ENCODE measurements at places on chromosomes 5 and 9.

GRCh38 chr9:96279932-96280331 lies 22.0 kb downstream of the HSD17B3 start:
- no peak for DNase-seq

DNA sequence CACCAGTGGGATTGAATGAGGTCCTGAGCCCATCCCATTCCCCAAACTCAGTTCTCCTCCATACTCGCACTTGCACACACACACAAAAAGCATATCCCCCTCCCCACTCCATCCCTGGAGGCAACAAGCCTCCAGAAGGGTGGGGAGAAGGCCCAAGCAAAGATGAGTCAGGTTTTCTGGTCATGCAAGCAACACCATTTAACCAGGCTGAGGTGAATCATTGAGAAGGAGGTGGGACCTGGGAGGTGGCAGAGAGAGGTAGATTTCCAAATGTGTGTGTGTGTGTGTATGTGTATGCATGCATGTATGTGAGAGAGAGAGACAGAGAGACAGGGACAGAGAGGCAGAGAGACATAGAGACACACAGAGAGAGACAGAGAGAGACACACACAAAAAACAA lies 185.2 kb upstream of the TRIM32 start:
- DNase-seq = no peak

DNA sequence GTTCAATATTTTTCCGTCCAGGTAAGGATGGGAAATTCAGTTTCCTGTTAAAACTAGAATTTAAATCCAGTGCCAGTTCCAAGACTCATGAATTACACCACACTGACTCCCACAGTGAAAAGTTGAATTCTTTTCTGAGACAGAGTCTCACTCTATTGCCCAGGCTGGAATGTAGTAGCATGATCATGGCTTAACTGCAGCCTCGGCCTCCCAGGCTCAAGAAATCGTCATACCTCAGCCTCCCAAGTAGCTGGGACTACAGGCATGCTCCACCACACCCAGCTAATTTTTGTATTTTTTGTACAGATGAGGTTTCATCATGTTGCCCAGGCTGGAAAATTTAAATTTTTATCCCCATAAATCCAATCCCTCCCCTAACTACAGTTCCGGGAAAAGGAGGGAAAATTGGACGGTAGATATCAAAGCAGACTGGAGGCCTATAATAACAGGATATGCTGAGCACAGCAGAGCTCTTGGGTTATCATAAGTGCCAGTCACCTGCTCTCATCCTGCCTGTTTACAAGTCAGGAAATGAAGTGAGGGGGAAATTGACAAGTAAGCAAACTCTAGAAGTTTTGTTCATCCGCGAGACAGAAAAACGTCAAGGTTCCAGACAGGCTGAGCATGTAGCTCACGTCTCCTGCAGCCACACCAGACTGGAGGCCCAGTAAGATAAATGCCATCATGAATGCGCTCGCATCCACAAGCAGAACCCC lies 105.7 kb downstream of the UGCG start:
- no peak for DNase-seq

DNA sequence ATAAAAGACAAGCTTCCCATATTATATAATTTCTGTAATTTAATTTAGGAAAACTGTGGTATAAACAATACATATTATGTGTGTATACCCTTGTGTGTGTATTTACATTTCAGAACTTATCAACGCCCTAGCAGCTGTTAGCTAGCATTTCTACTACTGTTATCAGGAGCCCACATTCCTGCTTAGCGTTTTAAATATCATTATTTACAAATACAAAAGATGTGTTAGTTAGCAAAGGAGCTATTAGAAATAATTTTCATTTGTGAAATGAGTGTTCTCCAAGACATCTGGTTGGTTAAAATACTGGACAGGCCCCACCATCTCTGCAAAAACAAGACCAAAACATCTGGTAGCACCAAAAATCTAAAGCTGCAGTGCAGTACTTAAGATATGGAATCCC lies 48.0 kb downstream of the EPB41L4A start:
- DNase-seq = no peak

DNA sequence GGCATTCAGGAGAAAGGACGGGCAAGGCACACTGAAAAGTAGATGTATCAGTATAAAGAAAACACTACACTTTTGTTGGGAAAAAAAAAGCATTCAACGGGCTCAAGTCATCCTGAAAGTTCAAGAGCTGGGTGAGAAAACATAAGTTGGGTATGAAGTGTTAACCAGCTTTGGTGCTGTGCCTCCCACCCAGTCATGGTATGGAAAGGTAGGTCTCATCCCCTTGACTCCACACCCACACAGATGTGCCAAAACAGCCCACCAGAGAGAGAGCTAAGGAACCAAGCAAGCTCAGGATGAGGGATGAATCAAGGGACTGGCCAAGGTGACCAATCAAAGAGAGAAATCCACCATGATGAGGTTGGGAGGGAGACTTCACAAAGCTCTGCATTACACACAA lies 54.7 kb downstream of the ESM1 start:
- DNase-seq = no peak

DNA sequence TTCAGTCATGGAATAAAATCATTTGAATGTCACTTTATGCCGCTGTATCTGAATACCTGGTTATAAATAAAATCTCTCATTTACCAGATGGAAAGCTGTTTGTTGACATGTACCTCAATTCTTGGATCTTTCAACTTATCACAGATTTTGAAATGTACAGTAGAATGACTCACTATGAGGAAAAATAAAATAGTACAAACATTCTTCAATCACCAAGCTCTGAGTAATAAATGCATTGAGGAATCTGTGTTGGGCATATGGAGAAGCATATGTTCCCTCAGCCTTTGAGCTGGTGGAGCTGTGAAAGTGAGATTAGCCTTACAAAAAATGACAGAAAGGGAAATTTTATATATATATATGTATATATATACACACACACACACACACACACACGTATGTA lies 175.4 kb downstream of the KIAA0825 start:
- no peak for DNase-seq

DNA sequence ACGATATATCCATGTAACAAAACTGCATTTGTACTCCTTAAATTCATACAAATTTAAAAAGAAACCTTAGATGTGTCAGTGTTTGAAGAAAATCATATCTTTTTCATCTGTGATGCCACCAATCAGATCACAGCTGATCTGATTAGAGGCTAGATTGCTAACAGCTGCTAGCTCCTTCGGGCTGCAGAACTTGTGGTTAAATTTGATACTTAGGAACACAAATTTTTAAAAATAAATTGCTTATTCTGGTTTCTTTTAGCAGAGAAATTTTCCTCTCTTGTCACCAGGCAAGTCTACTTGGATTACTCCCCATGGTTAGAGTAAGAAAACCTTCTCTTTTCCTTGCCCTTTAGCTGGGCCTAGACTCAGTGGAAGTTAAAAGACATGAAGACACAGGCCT lies 94.6 kb upstream of the RANBP6 start:
- DNase-seq = no peak

Data from stimulated activated CD4-positive, alpha-beta T cell treated with anti-CD3 and anti-CD28 coated beads, Interleukin-2, amount 100 ng/mL, for 48 hours (primary cell).